ENCODE measurements at places on chromosomes 1 and 21. TPM values are rescaled to one million over a fixed set of nuclear protein-coding genes. Genes with fewer than 3 reads are reported as not detected.
A peak's percentile ranks its signal among the peaks of the same experiment; 100 is the strongest.

GRCh38 chr1:183247066-183247465 is 61.0 kb downstream of the LAMC2 start:
- H3K27me3 ChIP-seq, result peaks cover 2% of the 10 kb centered on the region
- H3K27ac ChIP-seq, result no peak overlapping the region
- no peak overlapping the region for H3K4me3 ChIP-seq
- no peaks in the 10 kb centered on the region for H3K4me1 ChIP-seq
- no peak for DNase-seq

Gene RABGGTB
- total RNA-seq, result 199 TPM

- peaks cover 33% of the 10 kb centered on the region for H3K4me1 ChIP-seq
- peak overlapping the region; percentile 89 for H3K27ac ChIP-seq
- no peak for DNase-seq
- no peaks in the 10 kb centered on the region for H3K27me3 ChIP-seq
- peaks cover 6% of the 10 kb centered on the region for H3K36me3 ChIP-seq
- peak overlapping the region; percentile 68 for H3K4me3 ChIP-seq
Measured at GRCh38 chr1:51877434-51878307, 856 bp downstream of the NRDC start.

GRCh38 chr1:193841857-193842256 is 655.4 kb upstream of the B3GALT2 start:
- H3K4me3 ChIP-seq, result no peak overlapping the region
- H3K27me3 ChIP-seq, result no peaks in the 10 kb centered on the region
- H3K4me1 ChIP-seq, result no peaks in the 10 kb centered on the region
- no peak for DNase-seq
- no peaks in the 10 kb centered on the region for H3K36me3 ChIP-seq

GRCh38 chr1:3858231-3858981 is 1.1 kb downstream of the DFFB start:
- peak overlapping the region; percentile 87 for H3K4me3 ChIP-seq
- no peaks in the 10 kb centered on the region for H3K27me3 ChIP-seq
- peaks cover 40% of the 10 kb centered on the region for H3K4me1 ChIP-seq
- H3K27ac ChIP-seq, result no peak overlapping the region
- peaks cover 3% of the 10 kb centered on the region for H3K36me3 ChIP-seq

- H3K4me1 ChIP-seq, result no peaks in the 10 kb centered on the region
- H3K27ac ChIP-seq, result no peak overlapping the region
- H3K27me3 ChIP-seq, result peaks cover 2% of the 10 kb centered on the region
- no peak for DNase-seq
Measured at GRCh38 chr1:164637461-164638375, 78.7 kb downstream of the PBX1 start.

DNA sequence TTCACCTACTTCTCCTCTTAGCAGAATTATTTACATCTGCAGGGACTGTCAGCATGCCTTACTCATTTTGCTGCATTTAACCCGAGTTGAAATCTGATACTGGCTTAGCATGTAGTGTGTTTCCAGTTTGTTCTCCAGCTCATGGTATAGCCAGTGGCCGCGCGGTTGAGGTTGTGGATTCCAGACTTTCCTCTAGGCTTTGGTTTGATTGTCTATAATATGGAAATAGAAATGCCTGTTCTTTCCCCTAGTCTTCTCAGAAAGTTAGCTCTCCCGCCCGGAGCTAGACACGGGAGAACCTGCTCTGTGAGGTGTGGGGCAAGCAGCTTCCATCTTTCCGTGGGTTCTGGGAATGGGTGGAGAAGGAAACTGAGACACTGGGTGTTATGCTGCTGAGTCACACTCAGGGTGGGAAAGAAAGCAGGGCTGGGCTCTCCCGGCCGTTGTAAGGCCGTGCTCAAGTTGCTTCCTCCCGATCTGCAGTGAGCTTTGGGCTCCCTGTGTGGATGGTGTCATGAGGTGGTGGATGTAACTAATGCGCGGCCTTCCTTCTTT is 206.8 kb upstream of the TMEM51 start:
- no peak overlapping the region for H3K4me3 ChIP-seq
- DNase-seq, result no peak
- H3K27ac ChIP-seq, result no peak overlapping the region
- H3K27me3 ChIP-seq, result no peaks in the 10 kb centered on the region
- H3K4me1 ChIP-seq, result no peaks in the 10 kb centered on the region

GRCh38 chr1:227999056-227999930 is 7.5 kb upstream of the WNT3A start:
- H3K27me3 ChIP-seq, result peaks cover 11% of the 10 kb centered on the region

Gene ANKRD65
- not detected for total RNA-seq

Gene MARK1
- not detected for total RNA-seq

Gene ASCL5
- 0.49 TPM for total RNA-seq

Data from CD4-positive, alpha-beta T cell (primary cell).